ENCODE measurements at places on chromosomes 2 and 18.
A peak's percentile ranks its signal among the peaks of the same experiment; 100 is the strongest.

- H3K27ac ChIP-seq, result no peak overlapping the region
- H3K27me3 ChIP-seq, result peaks cover 9% of the 10 kb centered on the region
- no peaks in the 10 kb centered on the region for H3K36me3 ChIP-seq
- H3K4me3 ChIP-seq, result no peak overlapping the region
- peaks cover 14% of the 10 kb centered on the region for H3K4me1 ChIP-seq
Observed at GRCh38 chr18:8602557-8602956, 6.7 kb upstream of the RAB12 start.

DNA sequence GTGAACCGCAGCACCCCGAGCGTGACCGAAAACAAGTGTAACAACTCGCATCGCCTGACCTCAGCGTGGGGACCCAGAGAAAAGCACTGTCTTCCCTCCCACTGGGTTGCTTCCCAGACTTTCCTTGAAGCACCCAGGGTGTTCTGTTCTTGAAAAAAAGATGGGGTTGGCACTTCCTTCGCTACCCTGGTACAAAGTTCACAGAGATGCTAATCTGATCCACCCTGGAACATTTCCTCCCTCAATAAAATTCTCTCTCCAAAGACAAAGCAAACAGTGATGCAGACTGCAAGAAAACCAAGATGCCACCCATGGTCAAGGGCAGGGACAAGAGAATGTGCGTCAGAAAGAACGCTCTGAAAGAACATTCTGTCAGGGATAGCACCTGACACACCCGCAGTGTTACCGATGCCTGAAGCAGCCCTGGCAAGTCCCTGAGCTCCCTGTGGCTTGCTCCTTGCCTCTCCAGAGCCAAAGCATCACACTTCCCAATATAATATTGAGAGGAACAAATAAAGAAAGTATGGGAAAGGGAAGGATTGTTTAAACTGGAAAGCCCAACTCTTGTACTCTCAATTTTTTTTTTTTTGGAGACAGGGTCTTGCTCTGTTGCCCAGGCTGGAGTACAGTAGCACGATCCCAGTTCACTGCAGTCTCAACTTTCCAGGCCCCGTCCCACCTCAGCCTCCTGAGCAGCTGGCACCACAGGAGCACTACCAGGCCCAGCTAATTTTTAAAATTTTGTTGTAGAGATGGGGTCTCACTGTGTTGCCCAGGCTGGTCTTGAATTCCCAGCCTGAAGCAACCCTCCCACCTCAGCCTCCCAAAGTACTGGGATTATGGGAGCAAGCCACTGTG, 70.7 kb downstream of the TBC1D8 start:
- no peak for DNase-seq
- H3K4me3 ChIP-seq, result no peak overlapping the region

DNA sequence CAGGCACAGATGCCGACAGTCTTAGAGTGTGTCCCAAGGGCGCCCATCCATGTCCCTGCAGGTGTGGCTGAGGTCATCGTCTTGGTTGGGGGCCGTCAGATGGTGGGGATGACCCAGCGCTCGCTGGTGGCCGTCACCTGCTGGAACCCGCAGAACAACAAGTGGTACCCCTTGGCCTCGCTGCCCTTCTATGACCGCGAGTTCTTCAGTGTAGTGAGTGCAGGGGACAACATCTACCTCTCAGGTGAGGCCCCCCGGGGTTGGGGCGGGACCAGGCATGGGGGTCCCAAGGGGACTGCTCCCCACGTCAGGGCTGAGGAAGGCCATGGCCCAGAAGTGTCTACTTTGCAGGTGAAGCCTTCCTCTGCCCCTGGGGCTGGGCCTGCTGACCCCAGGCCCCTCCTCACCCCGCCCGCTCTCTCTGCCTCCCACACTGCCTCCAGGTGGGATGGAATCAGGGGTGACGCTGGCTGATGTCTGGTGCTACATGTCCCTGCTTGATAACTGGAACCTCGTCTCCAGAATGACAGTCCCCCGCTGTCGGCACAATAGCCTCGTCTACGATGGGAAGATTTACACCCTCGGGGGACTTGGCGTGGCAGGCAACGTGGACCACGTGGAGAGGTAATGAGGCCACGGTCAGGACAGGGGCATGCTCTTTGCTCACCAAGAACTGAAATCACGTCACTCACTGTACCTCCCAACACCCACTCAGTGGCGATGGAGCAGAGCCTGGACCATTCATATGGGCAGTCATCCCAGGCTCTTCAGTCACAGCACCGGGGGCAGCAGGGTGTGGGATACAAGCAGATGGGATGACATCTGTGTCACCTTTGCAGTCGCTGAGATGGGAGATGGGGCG, 230.8 kb downstream of the ATAD2B start:
- no peaks in the 10 kb centered on the region for H3K36me3 ChIP-seq
- DNase-seq, result no peak
- no peak overlapping the region for H3K27ac ChIP-seq

DNA sequence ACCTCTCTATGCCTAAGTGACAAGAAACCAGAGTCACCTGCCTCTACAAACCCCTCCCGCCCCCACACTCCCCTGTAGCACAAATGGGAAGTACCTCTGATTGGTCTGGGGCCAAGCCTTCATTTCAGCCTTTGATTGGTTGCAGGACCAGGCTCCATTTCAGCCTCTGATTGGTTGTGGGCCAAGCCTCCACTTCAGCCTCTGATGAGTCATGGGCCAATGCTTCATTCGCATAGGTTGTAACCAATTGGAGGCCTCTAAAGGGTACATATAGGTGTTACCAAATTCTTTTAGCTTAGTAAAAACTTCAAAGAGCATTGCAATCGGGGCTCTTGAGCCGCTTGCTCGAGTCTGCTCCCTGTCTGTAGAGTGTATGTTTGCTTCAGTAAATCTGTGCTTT, 25.0 kb downstream of the CCDC102B start:
- H3K4me3 ChIP-seq, result no peak overlapping the region
- no peak overlapping the region for H3K27ac ChIP-seq
- H3K4me1 ChIP-seq, result no peaks in the 10 kb centered on the region
- H3K27me3 ChIP-seq, result no peaks in the 10 kb centered on the region

DNA sequence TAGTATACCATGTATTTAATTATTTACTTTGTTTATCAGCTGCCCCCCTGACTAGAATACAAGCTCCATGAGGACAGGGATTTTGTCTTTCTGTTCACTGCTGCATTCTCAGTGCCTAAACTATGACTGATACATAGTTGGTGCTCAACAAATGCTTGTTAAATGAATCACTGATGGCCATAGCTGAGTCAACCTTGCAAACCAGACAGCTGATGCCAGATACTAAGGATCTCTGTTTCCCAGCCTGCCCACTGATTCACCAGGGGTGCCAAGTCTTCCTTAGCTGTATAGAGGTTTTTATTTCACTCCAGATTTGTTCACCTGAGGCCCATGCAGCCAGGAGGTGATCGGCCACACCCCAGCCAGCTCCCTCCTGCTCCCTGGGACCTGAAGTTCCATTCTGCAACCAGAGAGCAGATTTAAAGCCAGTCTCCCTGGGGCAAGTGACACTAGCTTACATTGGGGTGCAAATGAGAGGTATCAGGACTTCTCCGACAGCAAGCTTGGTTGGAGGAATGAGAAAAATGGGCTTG, 92.2 kb downstream of the C1QL2 start:
- no peak overlapping the region for H3K27ac ChIP-seq
- H3K27me3 ChIP-seq, result no peaks in the 10 kb centered on the region
- no peaks in the 10 kb centered on the region for H3K36me3 ChIP-seq
- H3K4me3 ChIP-seq, result no peak overlapping the region
- H3K4me1 ChIP-seq, result no peaks in the 10 kb centered on the region

DNA sequence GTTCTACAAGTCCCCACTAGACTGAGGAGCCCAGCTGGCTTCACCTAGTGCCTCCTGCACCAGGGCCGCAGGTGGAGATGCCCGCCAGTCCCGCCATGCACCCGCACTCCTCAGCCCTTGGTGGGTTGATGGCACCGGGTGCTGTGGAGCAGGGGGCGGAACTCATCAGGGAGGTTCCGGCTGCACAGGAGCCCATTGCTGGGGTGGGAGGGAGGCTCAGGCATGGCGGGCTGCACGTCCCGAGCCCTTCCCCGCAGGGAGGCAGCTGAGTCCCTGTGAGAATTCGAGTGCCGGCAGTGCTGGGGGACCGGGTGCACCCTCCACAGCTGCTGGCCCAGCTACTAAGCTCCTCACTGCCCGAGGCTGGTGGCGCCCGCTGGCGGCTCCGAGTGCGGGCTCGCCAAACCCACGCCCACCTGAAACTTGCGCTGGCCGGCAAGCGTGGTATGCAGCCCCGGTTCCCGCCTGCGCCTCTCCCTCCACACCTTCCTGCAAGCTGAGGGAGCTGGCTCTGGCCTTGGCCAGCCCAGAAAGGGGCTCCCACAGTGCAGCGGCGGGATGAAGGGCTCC, 252.7 kb upstream of the TCF4 start:
- no peaks in the 10 kb centered on the region for H3K27me3 ChIP-seq
- H3K4me1 ChIP-seq, result no peaks in the 10 kb centered on the region
- DNase-seq, result no peak
- no peak overlapping the region for H3K27ac ChIP-seq

DNA sequence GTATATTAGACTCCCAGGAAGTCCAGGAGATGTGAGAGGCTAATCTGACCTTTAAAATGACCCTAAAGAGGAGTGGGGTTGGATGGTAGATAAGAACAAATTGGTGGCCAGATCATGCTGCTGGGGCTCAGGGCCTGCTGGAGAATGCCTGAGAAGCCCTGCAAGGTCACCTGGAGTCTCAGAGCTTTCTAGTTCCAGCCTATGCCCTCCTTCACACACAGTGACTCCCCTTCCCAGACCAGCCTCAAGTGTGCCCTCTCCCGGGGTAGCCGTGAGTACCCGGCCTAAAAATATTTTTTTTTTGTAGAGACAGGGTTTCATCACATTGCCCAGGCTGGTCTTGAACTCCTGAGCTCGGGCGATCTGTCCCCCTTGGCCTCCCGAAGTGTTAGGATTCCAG, 44.2 kb upstream of the FZD5 start:
- no peaks in the 10 kb centered on the region for H3K27me3 ChIP-seq
- no peak overlapping the region for H3K27ac ChIP-seq
- no peak for DNase-seq
- peaks cover 4% of the 10 kb centered on the region for H3K4me1 ChIP-seq

- no peak for DNase-seq
- H3K4me1 ChIP-seq, result no peaks in the 10 kb centered on the region
- H3K27ac ChIP-seq, result no peak overlapping the region
- H3K4me3 ChIP-seq, result no peak overlapping the region
- H3K36me3 ChIP-seq, result peaks cover 2% of the 10 kb centered on the region
Observed at GRCh38 chr2:158578703-158579330, 122.1 kb downstream of the PKP4 start.

- H3K27me3 ChIP-seq, result peaks cover 4% of the 10 kb centered on the region
- H3K27ac ChIP-seq, result no peak overlapping the region
Observed at GRCh38 chr2:165287094-165287778, 48.0 kb downstream of the SCN2A start.

DNA sequence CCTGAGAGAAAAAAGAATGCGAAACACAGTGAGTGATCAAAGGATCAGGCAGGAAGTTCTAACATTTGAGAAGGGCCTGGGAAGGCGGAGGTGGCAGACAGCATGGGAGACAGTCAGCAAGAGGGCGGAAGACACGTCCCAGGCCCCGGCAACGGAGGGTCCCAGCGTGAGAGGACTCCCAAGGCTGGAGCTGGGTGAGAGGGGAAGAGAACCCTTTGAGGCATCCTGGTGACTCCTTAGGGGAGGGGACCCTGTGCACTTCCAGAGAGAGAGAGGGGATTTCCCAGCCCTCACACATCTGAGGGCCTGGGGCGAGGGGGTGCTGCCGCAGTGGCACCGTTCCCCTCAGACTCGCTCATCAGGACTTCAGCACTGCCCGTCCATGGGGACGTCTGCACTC, 133.4 kb downstream of the RTP5 start:
- peaks cover 6% of the 10 kb centered on the region for H3K4me1 ChIP-seq
- no peaks in the 10 kb centered on the region for H3K36me3 ChIP-seq
- peak overlapping the region; percentile 68 for H3K27ac ChIP-seq
- no peak for DNase-seq
- no peak overlapping the region for H3K4me3 ChIP-seq

GRCh38 chr2:229622495-229623355, 91.6 kb downstream of the DNER start:
- no peak overlapping the region for H3K27ac ChIP-seq
- DNase-seq, result no peak
- H3K4me3 ChIP-seq, result no peak overlapping the region
- H3K4me1 ChIP-seq, result no peaks in the 10 kb centered on the region

DNA sequence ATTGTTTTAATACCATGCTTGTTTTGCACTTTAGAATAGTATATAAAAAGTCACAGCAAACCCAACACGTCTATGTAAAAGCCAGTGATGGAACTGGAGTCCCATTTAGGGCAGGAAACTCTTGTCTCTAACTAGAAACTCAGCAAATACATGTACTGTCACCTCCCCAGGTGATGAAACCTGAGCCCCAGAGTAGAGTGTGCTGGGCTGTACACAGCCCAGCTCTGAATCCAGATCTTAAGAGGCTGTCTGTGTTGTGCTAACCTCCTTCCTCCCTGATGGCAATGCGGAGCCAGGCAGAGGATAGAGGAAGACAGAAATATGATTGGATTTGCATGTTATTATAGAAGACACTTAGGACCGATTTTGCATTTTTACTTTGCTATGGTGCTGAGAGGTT, 317.5 kb upstream of the TRIB2 start:
- H3K36me3 ChIP-seq, result peaks cover 2% of the 10 kb centered on the region
- no peak for DNase-seq
- no peak overlapping the region for H3K4me3 ChIP-seq

- peaks cover 56% of the 10 kb centered on the region for H3K4me1 ChIP-seq
- H3K36me3 ChIP-seq, result peaks cover 18% of the 10 kb centered on the region
- H3K4me3 ChIP-seq, result peak overlapping the region; percentile 69
- no peaks in the 10 kb centered on the region for H3K27me3 ChIP-seq
Observed at GRCh38 chr2:239283961-239284795, 116.6 kb downstream of the HDAC4 start.

- peak; percentile 24 for DNase-seq
- peak overlapping the region; percentile 90 for H3K27ac ChIP-seq
- no peaks in the 10 kb centered on the region for H3K27me3 ChIP-seq
- peaks cover 27% of the 10 kb centered on the region for H3K4me1 ChIP-seq
- H3K4me3 ChIP-seq, result peak overlapping the region; percentile 37
Observed at GRCh38 chr2:53994818-53995808, 24.3 kb upstream of the PSME4 start.

DNA sequence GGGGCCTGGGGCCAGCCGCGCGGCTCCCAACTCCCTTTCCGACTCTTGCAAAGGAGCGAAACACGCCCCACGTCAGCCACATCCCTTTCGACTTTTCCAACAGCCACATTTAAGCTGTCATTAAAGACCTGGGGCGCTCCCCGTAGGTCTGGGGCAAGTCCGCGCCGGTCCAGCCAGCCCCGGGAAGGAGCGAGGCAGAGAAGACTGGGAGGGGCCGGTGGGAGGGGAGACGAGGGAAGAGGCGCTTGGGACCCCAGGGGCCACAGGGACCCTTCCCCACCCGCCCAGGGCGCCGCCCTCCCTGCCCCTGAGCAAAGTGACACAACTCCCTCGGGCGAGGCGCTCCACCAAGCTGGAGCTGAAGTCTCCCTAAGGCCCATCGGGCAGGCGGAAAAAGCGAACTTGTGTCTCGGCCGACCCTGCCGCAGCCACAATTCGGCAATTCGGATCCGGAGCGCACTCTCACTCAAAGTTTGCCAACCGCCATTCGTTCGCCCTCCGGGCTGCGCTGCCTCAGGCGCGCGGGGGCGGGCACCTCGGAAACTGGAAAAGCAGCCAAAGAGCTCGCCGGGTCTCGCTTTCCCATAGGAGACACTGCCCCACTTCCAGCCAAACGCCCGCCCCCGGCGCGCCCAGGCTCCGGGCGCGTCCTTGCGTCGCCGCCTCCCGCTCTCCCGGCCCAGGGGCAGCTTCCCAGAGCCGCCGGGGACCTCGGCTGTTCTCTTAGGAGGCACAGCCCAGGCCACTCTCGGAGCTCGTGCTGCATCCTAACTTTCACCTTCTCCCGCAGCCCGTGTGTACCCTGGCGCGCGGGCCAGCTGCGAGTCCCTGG, 1.1 kb upstream of the KCTD1 start:
- peaks cover 33% of the 10 kb centered on the region for H3K4me1 ChIP-seq
- peaks cover 51% of the 10 kb centered on the region for H3K27me3 ChIP-seq
- peaks cover 4% of the 10 kb centered on the region for H3K36me3 ChIP-seq
- DNase-seq, result peak; percentile 17
- H3K27ac ChIP-seq, result no peak overlapping the region
